ENCODE measurements at places on chromosomes 13 and 19.

DNA sequence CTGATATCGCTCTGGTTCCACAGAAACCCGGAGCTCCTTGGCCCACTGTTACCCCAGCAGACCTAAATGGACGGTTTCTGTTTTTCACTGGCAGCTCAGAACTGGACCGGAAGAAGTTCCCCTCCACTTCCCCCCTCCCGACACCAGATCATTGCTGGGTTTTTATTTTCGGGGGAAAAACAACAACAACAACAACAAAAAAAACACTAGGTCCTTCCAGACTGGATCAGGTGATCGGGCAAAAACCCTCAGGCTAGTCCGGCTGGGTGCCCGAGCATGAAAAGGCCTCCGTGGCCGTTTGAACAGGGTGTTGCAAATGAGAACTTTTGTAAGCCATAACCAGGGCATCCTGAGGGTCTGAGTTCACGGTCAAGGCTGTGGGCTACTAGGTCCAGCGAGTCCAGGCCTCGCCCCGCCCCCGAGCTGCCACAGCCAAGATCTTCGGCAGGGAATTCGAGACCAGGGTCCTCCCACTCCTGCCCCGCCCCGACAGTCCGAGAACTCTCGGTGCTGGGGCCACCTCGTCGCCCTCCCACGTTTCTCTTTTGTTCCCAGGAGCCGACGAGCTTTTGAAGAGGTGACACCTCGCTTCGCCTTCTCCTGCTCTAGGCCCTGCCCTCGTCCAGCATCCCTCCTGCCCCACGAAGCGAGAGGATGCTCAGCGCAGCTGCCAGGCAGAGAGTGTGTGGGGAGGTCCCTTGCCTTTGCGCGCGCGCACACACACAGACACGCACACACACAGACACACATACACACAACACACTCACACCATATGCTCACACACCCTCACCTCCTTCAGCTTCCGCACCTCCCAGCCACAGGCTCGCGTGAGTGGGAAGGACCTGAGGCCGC is 8.8 kb downstream of the ZIC2 start:
- DNase-seq: no peak

- no peak for DNase-seq
These were observed 246.1 kb downstream of the NDFIP2 start for GRCh38 chr13:79727086-79727485.

- no peak for DNase-seq
These were observed 1244.5 kb downstream of the PCDH9 start for GRCh38 chr13:65985612-65986011.

- no peak for DNase-seq
These were observed 1224.2 kb downstream of the SLITRK5 start for GRCh38 chr13:88895261-88895941.

DNA sequence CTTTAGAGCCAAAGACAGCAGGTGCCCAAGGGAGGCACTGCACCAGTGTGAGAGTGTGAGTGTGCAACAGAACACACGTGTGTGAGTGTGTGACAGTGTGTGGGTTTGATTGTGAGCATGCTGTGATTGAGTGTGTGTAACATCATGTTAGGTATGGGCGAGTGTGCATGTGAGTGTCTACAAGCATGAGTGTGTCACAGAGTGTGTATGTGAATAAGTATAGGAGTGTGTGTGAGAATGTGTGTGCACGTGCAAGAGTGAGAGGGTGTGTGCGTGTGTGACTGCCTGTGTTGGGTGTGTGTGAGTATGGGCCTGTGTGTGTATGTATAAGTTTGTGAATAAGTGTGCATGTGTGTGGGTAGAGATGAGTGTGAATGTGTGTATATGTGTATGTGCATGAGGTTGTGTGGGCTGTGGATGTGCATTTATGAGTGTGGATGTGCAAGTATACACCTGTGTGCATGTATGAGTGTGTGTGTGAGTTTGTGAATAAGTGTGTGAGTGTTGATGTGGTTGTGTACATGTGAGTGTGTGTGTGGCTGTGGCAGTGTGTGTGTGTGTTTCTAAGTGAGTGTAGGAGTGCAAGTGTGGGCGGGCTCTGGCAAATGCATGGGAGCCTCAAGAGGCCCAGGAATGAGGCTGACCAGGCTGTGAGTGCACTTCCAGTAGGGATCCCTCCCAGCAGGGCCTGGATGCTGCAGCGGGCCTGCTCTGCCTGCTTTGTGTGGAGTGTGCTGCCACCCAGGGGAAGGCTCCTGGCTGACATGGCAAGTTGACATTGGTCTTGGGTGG is 198.4 kb downstream of the COL4A1 start:
- peak; percentile 38 for DNase-seq

DNA sequence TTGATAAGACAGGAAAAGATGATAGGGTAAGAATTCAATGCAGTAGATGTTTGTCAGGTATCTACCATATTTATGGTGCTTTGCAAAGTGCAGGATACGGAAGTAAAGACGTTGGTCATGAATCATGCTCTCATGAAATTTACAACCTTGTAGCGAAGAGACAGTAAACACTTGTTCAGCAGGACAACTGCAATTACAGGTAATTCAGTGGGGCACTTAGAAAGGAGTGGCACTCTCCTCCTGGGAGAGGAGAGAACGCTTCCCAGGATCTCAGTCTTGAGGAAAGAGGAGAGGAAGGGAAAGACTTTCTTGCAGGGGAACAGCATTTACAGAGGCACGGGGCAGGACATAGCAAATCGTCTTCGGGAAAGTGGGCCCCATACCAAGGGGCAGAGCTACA is 46.4 kb downstream of the SOX1 start:
- DNase-seq: no peak

DNA sequence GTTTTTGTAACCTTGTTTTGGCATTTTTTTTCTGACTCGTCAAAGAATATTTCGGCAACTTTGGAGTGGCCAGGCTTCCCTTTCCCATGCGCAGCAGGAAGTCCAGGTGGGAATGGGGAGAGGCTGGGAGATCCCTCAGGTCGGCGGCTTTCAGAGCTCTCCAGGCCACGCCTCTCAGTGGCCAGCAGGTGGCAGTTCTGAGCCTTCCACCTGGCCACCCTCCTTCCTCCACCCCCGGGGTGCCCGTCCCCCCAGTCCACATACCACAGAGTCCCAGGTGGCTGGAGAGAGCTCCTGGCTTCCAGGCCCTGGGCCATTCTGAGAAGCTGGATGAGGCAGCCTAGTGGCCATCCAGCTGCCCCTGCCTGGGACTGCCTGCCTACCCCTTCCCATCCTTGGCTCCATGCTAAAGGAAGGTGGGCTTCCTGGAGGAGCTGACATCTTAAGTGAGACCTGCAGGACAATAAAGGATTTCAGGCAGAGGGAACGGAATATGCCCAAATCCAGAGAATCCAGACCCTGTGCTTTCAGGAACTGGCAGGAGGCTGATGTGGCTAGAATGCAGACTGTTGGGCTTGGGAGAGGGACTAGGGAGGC is 46.3 kb downstream of the CCNE1 start:
- DNase-seq: peak; percentile 64

DNA sequence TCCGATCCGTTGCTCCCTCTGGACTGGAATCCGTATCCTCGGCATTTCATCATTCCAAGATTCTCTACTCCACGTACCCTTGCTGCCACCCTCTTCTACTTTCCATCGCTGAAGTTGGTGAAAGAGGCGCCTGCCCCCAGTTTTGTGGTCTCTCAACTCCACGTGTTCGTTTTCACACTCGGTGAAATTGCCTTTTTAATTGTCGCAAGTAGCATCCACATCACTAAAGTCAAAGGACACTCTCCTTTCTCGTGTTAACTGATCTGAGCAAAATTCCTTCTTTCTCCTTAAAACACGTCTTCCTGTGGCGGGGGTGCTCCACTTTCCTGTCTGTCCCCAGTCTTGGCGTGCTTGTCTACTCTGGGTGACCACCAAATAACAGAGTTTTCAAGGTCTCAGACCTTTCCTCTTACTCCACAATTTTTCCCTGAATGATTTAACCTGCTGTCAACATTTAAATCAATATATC is 1.1 kb upstream of the TMTC4 start:
- peak; percentile 4 for DNase-seq

DNA sequence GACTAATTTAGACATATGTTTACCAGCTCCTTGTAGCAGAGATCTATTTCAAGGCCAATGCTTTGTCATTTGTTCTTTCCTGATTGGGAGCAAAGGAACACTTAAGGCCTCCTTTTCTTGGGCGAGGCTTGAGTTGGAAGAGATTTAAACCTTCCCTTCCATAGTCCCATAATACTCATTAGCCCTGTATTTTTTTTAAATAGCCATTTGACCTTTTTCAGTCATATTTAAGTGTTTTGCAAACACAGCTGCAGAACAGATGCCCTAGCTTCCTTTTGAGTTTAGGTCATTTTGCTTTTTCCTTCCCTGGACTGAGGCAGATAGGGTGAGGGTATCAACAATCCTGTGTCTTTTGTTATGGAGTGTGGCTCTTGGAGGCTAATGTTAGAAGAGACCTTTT is 198.3 kb downstream of the NBEA start:
- no peak for DNase-seq

- DNase-seq: no peak
These were observed 58.0 kb downstream of the MAP4K1 start for GRCh38 chr19:38559428-38560401.

GRCh38 chr13:44934724-44935123 is 54.5 kb downstream of the NUFIP1 start:
- DNase-seq: no peak

GRCh38 chr13:30266756-30267155 is 40.6 kb downstream of the KATNAL1 start:
- no peak for DNase-seq

GRCh38 chr13:21796066-21796465 is 125.2 kb downstream of the FGF9 start:
- DNase-seq: no peak

DNA sequence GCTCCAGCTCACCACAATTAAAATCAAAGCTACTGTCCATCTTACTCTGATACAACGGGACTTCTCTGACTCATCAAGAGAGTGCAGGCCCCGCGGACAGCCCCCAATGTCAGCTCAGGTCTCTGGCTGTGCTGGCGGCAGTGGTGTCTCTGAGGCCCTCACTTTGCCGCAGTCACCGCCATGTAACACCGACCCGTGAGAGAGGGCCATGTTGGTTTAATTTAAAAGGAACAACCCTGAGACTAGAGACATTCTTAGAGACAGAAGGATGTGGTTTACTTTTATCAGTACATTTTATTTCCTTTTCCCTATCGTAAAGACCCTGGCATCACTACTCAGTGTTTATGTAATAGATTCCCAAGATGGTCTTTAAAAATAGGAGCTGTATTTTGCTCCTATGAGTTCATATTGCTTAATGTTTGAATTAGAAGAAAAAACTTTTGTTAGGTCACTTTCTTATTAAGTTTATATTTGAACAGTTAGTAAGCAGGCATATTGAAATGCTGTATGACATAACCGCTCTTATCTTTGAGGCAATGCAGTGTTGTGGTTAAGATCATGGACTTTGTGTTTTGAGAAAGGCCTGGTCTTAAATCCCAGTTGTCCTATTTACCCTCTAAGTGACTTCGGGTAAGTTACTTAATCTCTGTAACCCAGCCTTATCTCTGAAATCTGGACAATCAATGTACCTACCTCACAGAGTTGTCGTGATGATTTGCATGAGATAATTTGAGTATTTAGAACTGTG is 23.4 kb downstream of the DGKH start:
- DNase-seq: no peak

- DNase-seq: no peak
These were observed 273.4 kb downstream of the GPC6 start for GRCh38 chr13:93499991-93500390.

DNA sequence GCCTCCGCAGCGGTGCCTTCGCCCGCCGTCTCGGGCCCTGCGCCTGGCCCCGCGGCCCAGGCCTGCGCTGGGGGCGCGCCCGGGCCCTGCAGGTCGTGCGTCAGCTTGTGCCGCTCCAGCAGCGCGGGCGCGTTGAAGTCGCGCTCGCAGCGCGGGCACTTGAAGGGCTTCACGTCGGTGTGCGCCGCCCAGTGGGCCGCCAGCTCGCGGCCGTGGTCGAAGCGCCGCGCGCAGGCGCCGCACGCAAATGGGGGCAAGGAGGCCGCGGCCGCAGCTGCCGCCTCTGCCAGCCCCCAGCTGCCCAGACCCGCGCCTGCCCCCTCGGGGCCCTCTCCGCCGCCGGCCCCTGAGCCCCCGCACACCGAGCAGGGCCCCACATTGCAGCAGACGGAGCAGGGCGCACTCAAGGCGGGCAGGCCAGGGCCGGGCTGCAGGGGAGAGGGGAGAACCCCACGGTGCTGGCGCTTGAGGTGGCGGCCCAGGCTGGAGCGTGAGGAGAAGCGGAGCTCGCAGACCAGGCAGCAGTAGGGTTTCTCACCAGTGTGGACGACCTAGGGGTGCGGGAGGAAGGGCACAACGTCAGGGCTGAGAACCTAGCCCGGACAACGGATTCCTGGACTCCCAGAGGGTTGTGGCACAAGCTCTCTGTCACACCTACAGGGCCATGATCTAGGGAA is 6.1 kb downstream of the FIZ1 start:
- no peak for DNase-seq

DNA sequence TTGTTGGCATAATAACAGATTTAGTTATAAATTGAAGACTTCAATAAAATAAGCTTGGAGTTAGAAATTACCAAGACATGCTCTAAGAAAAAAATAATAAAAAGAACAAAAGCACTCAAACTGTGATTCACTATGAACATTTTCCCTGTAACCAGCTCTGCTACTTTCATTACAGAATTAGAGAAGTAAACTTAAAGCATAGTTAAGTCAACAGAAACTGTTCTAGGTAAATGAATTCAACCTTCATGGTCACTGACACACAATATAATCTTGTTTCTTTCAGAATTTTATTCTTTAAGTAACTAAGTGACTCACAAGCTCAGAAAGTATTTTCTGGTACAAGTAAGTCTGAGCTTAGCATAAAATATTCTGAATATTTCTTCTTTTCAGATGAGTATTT is 136.3 kb downstream of the KLF5 start:
- no peak for DNase-seq

GRCh38 chr19:3162418-3163229 is 15.9 kb upstream of the S1PR4 start:
- DNase-seq: no peak

DNA sequence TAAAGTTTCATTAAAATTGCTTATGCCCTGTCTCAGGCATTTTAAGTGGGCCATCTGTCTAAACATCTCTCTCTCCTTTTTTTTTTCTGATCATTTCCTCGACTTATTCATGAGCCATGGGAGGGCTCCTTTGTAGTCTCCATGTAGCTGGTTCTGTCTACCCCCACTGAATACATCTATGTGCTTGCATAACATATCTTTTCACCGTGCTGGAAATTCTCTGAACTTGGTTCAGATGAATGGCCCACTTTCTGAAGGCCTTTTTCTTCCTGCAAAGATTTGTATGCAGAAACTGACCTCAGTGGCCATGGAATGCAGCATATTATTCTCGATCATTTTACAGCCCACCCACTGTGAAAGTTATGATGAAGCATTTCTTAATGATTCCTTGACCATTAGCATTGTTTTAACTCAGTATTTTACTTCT is 225.3 kb downstream of the GGACT start:
- DNase-seq: no peak

- DNase-seq: no peak
These were observed 41.1 kb downstream of the TMTC4 start for GRCh38 chr13:100633461-100633860.

GRCh38 chr13:33135097-33135496 is 118.9 kb downstream of the KL start:
- DNase-seq: no peak

GRCh38 chr13:26896986-26897668 is 136.5 kb upstream of the GPR12 start:
- DNase-seq: no peak

- DNase-seq: no peak
These were observed 232.6 kb upstream of the HTR2A start for GRCh38 chr13:47129461-47129860.

- peak; percentile 53 for DNase-seq
These were observed 8.5 kb downstream of the PLEKHA4 start for GRCh38 chr19:48859711-48860572.

All from HEK293T (cell line).